ENCODE measurements at places on chromosomes 2 and 18.
A peak's percentile ranks its signal among the peaks of the same experiment; 100 is the strongest.

DNA sequence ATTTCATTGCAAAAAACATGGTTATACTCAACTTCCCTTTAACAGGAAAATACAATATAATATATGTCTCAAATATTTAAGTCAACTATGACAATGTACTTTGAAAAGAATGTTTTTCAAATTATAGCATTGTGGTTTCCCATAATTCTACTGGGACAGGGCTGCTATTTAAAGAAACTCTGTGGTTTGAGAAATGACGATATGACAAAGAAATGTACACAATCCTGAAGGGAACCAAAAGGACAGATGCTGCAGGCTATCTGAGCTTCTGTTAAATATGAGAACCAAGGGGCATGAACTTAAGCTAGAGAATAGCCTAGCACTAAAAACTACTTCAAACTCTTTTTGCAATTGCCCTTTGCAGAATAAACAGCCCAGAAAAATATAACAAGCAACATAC is 415.9 kb downstream of the GRB14 start:
- H3K27ac ChIP-seq, result no peak overlapping the region
- no peak for DNase-seq
- H3K27me3 ChIP-seq, result no peaks in the 10 kb centered on the region
- no peak overlapping the region for H3K4me3 ChIP-seq
- no peaks in the 10 kb centered on the region for H3K36me3 ChIP-seq

DNA sequence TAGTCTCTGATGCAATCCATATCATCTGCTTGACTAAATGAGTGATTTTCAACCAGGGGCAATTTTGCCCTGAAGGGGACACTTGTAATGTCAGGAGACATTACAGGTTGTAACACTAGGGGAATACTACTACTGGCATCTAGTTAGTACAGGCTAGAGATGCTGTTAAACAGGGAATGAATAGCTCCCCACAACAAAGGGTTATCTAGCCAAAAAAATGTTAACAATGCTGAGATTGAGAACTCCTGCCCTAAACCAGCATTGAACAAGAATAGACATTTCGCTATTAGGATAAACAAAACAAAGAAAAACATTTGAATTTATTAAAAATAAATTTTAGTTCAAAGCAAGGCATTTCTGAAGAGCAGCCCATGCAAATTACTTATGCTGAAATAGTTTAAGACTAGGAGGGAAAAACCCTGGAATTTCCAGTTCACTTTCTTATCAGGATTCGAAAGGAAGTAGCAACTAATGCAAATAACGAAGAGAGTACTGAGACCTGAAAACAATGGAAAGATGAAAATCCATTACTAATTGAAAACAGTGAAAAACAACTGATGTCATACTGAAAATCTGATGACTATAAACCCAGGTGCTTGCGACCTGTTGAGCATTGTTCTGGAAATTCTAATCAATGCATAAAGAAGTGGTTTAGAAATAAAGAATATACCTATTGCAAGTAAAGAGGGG is 53.1 kb downstream of the CAB39 start:
- H3K4me3 ChIP-seq, result no peak overlapping the region
- no peaks in the 10 kb centered on the region for H3K27me3 ChIP-seq
- H3K36me3 ChIP-seq, result peaks cover 28% of the 10 kb centered on the region
- no peak for DNase-seq

DNA sequence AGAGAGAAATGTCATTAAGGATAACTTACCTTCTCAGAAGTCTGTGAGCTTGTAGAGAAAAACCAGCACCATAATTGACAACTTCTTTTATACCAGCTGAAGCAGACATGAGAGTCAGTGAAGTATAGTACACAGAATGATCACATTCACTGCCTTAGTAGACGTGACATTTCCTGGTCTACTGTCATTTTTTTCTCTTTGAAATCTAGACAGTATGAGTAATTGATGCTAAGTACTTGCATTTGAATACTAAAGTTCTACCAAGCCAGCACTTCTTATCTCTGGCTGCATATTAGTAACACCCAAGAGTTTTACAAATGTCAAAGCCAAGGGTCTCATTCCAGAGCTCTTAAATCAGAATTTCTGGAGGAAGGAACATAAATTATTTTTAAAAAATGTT is 25.4 kb upstream of the ACADL start:
- no peak overlapping the region for H3K4me3 ChIP-seq
- H3K36me3 ChIP-seq, result peaks cover 2% of the 10 kb centered on the region
- H3K4me1 ChIP-seq, result no peaks in the 10 kb centered on the region
- H3K27me3 ChIP-seq, result peaks cover 14% of the 10 kb centered on the region
- DNase-seq, result no peak
- no peak overlapping the region for H3K27ac ChIP-seq

DNA sequence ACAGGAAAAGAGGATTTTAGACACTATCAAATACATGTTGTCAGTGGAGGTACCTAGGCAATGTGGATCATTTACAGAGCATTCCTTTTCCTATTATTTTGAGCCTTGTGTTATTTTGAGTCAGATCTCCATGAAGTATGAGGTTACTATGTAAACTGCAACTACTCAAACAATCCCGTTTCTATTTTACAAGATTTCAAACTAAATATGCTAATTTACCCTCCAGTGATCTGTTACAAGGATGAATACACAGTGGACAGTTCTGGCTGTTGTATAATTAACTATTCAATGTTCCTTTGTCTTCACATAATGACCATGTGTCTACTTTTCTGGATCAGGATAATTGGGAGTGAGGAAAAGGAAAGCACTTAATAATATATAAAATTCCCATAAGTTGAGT is 4.6 kb downstream of the HOXD1 start:
- DNase-seq, result no peak
- no peak overlapping the region for H3K4me3 ChIP-seq
- H3K27me3 ChIP-seq, result peaks cover 94% of the 10 kb centered on the region
- no peaks in the 10 kb centered on the region for H3K36me3 ChIP-seq
- H3K4me1 ChIP-seq, result peaks cover 10% of the 10 kb centered on the region
- no peak overlapping the region for H3K27ac ChIP-seq

DNA sequence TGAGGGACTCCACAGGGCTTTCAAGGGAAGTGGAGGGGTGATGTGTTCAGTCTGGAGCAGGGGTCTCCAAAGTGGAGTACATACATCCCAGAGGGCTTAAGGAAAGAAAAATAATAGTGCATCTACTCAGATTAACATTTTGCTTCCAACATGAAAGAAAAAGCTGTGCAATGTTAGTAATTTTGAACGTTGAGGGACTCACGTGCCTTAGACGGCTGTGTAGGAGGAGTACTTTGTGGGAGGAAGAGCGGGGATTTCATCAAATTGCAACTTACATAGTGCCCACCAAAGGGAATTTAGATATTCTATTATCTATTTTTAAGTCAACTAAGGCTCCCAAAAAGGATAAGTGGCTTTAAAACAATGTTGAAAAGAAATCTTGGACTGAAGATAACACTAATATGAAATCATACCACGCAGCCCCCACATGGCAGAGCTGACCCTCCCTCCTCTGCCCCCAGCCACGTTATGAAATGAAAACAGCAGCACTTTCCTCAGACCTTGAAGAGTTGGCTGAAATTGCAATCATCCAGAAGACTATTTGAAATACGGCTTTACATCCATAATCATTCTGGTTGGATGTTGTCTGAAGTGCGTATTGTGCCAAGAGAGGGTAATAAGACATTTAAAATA is 42.9 kb downstream of the MEX3C start:
- H3K27me3 ChIP-seq, result no peaks in the 10 kb centered on the region
- H3K4me3 ChIP-seq, result peak overlapping the region; percentile 76
- H3K4me1 ChIP-seq, result peaks cover 28% of the 10 kb centered on the region
- H3K27ac ChIP-seq, result peak overlapping the region; percentile 85

DNA sequence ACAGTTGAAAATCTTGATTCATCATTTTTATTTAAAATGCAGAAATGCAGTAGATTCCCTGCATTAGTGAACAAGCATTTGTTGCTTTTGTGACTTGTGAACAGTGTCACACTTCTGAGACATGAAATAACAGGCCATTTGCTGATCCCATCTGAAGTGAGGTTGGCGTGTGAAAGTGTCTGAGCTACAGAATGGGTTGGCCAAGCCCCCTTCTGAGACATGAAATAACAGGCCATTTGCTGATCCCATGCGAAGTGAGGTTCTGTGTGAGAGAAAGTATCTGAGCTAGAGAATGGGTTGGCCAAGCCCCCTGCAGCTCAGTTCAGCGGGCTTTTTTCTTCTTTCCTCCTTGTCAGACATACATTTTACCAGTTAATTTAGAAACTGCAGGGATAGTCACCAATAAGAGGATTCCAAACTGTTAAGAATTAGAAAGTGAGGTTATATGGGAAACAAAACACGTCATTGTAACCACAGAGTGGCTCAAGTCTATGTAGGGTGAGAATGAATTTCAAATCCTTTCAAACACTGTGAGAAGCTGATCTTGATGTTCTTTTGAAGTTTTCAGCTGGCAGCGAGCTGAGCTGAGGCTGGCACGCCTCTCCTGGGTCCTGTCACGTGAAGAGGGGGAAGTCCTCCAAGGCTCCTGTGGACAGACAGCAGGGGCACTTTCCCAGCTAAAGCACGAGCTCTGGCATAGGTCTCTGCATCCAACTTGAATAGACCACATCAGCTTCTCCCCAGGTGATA is 339.2 kb upstream of the SALL3 start:
- peaks cover 6% of the 10 kb centered on the region for H3K36me3 ChIP-seq
- H3K4me1 ChIP-seq, result peaks cover 50% of the 10 kb centered on the region
- peak overlapping the region; percentile 12 for H3K4me3 ChIP-seq
- DNase-seq, result no peak
- H3K27me3 ChIP-seq, result no peaks in the 10 kb centered on the region

- DNase-seq, result no peak
- H3K4me3 ChIP-seq, result peak overlapping the region; percentile 93
- no peaks in the 10 kb centered on the region for H3K27me3 ChIP-seq
- peaks cover 98% of the 10 kb centered on the region for H3K4me1 ChIP-seq
Observed at GRCh38 chr2:237697586-237698357, 70.4 kb downstream of the LRRFIP1 start.
